ENCODE measurements at places on chromosomes 2 and 18.

GRCh38 chr2:120424274-120424796 lies 78.4 kb downstream of the INHBB start:
- DNase-seq = no peak

DNA sequence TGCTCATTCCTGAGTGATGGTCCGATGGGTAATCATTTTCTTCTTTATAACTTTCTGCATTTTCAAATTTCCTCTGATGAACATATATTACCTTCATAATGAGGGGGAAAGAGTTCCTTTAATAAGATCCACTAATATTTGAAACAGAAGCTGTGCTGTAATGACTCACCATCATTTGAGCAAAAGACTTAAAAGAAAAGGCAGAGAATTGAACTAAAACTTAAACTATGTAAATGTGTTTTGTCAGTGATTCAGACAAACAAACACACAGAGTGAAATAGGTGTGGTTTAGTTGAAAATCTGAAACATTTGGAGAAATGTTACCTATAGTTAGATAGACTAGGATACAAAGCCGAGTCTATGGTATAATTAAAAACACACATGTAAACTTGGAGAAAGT lies 209.6 kb downstream of the STK39 start:
- no peak for DNase-seq

DNA sequence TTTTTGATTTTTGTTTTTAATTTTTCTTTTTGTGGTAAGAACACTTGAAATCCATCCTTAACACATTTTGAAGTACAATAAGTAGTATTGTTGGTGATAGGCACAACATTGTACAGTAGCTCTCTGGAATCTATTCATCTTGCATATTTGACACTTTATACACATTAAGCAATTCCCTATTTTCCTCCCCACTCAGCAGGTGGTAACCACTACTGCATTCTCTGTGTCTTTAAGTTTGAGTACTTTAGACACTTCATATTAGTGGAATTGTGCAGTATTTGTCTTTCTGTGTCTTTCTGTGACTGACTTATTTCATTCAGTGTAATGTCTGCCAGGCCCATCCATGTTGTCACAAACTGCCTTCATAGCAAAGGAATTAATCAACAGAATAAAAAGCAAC lies 471.7 kb upstream of the CDH20 start:
- no peak for DNase-seq

GRCh38 chr2:219155054-219155644 lies 5.5 kb downstream of the NHEJ1 start:
- DNase-seq = peak; percentile 31

DNA sequence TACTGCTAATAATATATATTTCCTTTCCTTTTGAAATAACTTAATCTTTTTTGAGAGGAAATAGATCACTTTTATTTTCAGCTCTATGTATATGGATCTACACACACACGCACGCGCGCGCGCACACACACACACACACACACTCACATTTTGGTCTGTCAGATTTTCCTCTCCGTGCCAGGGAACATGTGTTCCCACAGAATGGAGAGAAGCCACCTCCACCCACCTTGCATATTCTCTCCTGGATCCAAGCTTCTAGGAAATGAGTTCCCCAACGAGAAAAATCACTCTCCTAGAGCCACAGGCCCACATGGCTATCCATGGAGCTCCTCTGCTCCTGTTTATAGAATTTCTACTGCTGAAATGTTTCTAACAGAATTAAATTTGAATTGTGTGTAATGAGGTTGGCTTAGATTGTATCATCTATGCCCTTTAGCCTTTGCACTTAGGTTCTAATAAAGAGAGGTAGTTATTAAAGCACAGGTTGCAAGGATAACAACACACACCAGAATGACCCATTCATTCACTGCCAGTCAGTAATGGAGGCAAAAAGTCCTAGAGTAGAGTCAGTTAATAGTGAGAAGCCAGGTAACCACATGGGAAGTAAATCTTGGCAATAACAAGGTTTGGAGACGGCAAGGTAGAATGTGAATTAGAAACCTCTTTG lies 19.7 kb downstream of the IFIH1 start:
- no peak for DNase-seq

DNA sequence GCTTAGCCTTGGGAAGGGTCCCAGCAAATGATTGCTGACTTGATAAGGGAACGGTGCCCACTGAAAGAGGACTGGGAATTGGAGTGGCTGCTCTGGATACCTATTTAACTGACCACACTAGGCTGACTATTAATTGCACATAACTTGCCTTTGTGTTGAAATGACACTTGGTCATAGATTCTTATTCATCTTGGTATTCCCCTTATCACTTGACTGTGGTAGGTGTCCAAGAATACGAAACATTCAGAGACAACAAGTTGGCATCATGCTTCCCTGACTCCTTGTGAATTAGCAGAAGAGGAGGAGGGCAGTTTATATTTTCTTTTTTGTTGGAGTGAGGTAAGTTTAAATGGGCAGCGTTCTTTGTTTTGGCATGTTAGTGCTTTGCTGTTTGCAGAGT lies 13.4 kb downstream of the FMNL2 start:
- DNase-seq = no peak

- DNase-seq = no peak
Measured at GRCh38 chr2:70898363-70899240, 37.1 kb upstream of the ATP6V1B1 start.

GRCh38 chr2:3626118-3626811 lies 31.4 kb downstream of the COLEC11 start:
- DNase-seq = no peak

GRCh38 chr2:133213651-133214050 lies 354.6 kb downstream of the NCKAP5 start:
- DNase-seq = no peak

DNA sequence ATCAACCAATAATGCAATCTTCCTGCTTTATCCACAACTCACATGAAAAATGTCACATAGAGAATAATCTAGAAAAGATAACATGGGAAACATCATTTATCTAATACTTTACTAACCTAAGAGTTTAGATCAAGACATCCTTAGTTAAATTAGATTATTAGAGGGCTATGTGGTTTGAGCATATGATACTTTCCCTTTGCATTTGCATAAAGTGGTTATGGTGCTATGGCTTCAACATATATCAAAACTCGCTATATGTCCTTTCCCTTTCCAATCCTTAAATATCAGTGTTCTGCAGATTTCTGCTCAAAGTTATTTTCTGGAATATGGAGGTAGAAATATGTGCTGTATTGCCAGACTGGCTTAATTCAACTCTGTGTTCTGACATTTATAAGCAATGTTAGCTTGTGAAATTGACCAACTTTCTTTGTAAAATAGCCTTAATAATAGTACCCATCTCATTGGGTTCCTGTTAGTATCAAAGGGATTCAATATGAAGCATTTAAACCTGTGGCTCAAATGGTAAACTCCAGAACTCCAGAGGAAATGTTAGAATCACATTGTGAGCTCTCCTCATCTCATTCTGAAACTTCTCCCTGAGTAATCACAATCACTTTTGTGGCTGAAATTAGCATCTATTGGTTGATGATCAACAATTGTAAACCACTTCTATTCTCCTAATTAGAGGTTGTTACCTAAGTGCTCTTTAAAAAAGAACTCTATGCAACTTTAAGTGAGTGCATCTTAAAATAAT lies 1089.9 kb upstream of the SLC39A10 start:
- no peak for DNase-seq
